ENCODE measurements at places on chromosomes 4 and X.

DNA sequence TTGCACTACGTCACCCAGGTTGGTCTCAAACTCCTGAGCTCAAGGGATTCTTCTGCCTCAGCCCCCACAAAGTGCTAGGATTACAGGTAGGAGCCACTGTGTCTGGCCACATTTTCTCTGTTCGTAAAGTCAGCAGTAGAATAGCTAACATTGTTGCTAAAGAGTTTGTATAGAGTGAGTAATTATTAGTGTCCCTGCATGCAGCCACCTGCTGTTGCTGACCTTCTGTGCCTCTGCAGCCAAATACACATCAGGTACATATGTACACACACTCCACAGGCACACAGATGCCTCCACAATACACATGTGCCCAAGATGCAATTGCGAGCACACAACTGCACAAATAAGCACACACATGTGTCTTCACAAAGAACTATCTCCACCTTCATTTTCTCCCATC is 10.9 kb downstream of the DRD5 start:
- no peak for DNase-seq

DNA sequence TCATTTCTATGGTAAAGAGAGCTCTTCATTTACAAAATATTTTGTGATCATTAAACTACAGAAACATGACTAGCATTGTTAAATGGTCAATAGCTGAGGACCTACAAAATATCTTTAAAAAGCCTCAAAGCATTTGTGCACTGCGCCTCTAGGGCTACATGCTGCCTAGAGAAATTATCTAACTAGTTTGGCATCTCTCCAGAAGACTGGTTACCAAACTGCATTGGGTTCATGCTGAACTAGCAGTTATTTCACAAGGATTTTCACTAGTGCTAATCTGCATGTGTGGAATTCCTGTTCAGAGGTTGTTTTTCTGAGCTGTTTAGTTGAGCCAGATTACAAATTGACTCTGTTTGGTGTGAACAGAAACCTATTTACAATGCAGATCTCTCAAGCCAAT is 58.5 kb upstream of the PITX2 start:
- DNase-seq, result no peak

DNA sequence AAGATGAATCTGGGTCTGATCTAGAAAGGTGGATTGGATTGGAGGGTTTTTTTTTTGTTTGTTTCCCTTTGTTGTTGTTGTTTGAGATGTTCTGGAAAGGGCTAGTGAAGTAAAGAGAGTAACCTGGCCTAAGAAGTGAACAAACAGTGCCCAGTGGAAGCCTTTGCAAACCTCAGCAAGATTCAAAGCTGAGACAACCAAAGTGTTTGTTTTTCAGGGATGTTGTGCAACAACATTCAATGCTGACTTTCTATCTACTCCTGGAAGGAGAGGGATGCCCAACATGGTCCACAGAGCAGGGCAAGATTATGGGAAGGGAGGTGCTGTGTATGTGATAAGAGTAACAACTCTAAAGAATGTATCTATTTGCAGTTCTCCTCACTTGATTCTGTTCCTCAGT is 11.3 kb downstream of the BEX1 start:
- DNase-seq, result no peak

DNA sequence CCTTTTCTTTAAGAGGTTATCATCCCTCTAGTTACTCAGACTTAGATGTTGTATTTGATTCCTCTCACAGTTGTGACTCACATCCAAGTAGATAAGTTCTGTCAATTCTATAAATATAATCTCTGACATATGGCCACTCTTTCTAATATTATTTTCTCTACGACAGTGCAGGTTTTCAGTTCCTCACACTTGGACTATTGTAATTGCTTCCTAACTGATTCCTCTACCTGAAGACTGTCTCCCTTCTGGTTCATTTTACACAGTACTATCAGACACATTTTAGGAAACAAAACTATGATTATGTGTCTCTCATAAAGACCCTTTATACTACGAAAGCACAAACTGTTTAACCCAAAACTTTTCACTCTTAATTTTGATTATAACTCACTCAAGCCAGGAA is 31.3 kb upstream of the GNRHR start:
- no peak for DNase-seq

DNA sequence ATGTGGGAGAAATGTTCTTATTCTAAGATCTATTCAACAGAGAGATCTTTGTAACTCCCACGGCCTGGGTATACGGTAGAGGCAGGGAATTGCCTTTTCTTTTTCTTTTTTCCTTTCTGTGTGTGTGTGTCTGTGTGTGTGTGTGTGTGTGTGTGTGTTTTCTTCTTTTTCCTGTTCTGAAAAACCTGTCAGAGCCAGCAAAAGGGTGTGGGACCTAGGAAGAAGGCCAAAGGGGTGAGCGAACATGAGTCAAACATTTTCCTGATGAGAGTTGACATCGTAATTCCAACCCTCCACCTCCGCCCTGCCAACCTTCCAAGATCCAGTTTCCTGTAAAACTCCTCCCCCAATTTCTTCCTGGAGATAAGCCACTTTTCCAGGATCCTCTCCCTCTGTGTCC is 2.8 kb upstream of the CHIC2 start:
- no peak for DNase-seq

GRCh38 chr4:66300336-66300934 is 630.1 kb upstream of the EPHA5 start:
- DNase-seq, result no peak

- no peak for DNase-seq
Observed at GRCh38 chr4:83326546-83326945, 8.1 kb downstream of the HPSE start.
